ENCODE measurements at places on chromosomes 5 and 9.

DNA sequence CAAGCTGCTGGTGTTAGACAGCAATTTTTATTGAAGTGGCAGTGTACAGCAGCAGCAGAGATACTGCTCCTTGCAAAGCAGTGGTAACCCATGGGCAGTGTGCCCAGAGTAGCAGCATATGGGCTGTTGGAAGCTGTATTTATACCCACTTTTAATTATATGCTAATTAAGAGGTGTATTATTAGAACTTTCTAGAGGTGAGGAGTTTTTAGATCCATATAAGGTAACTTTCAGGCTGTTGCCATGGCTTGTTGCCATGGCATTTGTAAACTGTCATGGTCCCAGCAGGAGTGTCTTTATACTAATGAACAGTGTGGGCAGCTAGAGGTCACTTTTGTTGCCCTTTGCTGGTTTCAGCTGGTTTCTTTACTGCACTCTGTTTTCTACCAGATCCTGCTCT, 3.7 kb upstream of the PJA2 start:
- peak; percentile 36 for DNase-seq

DNA sequence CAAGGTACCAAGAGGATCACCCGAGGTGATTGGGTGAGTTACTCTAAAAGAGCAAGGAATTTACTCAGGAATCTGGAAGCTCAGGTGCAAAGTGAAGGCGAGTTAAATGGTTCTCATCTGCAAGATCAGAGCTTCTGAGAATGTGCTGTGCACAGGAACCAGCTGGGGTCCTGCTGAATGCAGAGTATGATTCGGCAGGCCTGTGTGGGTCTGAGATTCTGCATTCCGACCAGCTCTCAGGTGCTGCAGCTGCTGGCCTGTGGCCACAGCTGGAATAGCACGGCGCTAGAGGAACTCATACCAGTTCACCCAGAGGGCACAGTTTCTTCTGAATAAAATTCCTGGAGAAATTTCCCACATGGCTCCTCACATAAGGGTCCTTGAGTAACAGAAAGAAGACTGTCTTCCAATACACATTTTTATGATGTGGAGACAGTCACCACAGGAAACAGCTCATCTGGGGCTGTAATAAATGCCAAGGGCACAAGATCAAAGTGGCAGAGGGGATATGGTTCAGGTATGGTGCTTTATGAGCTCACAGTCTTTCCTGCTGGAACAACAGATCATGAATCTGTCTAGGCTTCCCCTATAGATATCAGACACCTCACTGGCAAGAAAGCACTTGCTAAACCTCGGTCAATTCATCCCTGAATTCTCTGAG, 83.9 kb downstream of the PTPN3 start:
- DNase-seq: peak; percentile 36

DNA sequence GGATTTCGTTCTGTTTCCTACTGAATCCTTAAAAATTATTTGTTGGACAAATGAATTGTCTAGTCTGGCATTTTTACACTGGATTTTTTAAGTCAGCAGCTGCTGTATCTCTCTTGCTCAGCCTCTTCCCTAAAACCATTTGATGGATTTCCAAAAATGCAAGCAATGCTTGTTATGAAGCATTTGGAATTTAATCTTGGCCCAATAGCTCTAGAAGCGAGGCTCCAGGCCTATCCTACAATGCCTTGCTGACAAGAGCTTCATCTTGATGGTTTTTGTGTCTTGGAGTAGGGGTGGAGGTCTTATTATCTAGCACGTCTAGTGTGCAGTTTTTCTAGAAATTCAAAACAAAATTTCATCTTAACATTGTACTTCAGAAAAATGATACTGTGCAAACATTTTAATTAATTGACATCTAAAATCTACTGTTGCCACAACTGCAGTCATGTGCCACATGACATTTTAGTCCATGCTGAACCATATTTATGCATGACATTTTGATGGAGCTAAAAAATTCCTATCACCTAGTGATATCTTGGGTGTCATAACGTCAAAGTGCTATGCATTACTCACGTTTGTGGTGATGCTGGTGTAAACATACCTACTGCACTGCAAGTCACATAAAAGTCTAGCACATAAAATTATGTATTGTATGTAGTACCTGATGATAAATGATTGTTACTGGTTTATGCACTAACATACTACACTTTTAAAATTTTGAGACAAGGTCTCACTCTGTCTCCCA, 5.9 kb upstream of the RAD23B start:
- no peak for DNase-seq

GRCh38 chr5:154642499-154643245, 112.5 kb upstream of the LARP1 start:
- peak; percentile 22 for DNase-seq

DNA sequence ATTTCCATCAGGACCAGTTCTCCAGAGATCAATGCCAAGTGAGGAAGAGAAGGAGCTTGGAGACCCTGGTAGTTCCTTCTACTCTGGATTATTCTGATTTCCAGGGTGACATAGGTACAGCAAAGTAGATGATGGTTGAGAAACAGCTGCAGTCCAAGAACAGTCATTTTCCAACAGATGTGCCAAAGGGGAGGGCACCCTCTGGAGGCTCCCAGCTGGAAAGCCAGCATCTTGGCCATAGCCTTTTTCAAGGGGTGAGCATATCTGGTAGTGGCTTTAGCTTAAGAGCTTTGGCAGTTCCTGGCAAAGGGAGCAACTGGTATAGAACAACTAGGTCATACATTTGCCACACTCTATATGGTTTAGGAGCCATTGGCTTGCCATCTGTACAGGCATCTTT, 492.7 kb downstream of the RASEF start:
- no peak for DNase-seq

DNA sequence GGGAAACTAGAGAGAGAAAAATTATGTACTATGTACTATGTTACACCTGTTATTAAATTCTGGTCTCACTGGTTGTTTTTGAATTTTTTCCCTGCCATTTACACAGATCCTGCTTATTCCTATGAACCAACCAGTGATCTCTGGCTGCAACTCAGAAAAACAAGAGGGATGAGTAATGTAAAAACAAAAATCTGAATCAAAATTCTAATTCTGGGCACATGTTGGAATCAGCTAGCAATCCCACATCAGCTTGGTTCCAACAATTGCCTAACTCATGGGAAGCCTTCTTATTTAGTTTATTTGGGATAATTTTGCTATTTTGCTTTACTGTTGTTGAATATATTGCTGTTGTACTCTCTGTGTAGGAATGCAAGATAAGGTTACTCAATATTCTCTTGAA, 78.3 kb downstream of the PLK2 start:
- DNase-seq: no peak

GRCh38 chr5:165029099-165029870, 1523.9 kb downstream of the MAT2B start:
- DNase-seq: peak; percentile 67

DNA sequence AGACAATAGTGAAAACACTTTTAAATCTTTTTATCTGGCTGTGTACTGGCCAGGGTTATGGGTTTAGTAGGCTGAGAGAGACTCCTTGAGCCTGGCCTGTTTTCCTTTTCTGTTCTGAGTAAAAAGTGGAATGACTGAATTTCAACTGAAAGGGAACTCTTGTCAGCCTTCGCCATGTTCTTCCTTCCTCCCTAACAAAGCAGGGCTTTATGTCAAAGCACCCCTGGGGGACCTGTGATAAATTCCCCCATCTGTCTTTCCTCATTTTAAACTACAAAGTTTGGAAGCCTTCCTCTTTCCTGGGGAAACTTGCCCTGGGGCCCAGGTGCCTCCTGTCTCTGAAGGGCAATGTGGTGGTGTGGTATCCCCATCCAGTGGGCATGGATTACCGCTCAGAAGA, 29.7 kb downstream of the LARP1 start:
- no peak for DNase-seq

GRCh38 chr5:165290535-165290934, 1785.1 kb downstream of the MAT2B start:
- DNase-seq: no peak

GRCh38 chr5:135508496-135509005, 27.2 kb downstream of the NEUROG1 start:
- peak; percentile 38 for DNase-seq

DNA sequence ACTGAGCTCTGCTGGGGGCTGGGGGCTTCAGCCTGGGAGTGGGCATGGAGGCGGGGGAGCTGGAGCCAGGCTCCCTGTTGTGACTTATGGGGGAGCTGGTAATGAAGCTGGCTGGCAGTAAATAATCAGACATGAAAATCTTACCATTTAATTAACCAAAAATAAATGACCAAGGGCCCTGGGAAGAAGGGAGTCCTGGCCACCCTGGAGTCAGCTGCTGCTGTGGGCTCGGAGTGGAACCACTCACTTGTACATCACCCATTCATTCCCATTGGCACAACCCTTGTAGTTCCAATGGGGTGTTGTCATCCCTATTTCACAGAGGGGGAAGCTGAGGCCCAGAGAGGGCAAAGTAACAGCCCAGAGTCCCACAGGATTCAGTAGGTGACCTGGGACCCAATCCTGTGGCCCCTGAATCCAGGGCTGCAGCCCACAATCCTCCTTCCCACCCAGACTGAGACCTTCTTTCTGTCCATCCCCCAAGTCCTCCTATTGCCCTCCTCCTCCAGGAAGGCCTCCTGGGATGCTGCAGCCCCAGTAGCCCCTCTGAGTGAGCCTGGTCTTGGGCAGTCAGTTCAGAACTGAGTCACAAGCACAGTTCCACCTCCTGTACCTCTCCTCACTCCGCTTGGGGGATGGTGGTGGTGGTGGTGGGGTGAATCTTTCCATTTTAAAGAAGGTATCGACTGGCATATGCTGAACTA, 259.4 kb upstream of the MVB12B start:
- DNase-seq: no peak

DNA sequence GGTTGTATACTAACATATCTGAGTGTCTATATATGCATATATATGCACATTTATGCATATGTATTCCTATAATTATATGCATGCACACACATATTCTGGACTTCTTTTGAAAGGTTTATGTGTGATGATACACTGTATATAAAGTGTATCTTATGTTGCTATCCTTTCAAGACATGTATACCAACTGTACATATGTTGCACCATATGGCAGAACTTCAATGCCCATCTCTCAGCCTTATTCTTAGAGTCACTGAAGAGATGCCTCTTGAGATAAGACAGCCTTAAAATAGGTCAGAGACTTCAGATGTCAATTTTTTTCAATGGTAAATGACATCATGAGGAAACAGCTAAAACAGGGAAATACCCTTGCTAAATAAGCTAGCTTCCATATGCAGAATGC, 461.4 kb downstream of the SPATA31D1 start:
- DNase-seq: no peak

DNA sequence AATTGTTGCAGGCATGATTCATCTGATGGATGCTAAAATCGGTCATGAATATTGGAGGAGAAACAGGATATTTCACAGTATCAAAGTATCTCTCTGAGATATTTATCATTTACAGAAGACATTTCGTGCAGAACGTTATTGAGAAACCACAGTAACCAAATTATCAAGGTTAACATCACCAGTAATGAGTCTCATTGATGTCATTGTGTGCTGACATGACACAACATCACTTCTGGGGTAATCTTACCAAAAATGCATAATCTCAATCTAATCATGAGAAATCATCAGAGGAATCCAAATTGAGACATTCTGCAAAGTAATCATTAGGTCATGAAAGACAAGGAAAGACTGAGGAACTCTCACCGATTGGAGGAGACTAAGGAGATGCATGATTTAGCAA, 42.7 kb downstream of the C5orf22 start:
- DNase-seq: no peak

DNA sequence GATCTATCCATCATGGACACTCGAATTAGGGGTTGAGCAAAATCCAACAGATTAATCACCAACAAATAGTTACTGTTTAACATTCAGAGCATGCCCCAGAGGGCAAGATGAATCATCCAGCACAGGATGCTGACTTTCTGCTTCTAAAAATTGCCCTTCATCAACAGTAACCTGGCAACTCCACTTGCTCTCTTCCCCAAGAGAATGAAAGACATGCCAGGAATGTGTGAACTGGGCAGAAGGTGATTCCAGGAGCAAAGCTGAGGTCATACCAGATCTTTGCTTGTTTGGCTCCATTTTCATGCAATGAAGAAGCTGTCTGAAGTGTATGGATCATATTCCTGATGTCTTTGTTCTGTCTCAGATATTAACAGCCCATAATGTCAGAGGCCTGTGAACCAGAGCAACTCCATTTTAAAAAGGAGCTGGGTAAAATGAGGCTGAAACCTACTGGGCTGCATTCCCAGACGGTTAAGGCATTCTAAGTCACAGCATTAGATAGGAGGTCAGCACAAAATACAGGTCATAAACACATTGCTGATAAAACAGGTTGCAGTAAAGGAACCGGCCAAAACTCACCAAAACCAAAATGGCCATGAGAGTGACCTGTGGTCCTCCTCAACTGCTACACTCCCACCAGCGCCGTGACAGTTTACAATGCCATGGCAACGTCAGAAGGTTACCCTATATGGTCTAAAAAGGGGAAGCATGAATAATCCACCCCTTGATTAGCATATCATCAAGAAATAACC, 2.5 kb upstream of the ZNF367 start:
- DNase-seq: peak; percentile 87

GRCh38 chr5:78758169-78758839, 109.7 kb upstream of the LHFPL2 start:
- no peak for DNase-seq

- peak; percentile 78 for DNase-seq
Measured at GRCh38 chr9:130327070-130327780, 61.7 kb downstream of the HMCN2 start.

DNA sequence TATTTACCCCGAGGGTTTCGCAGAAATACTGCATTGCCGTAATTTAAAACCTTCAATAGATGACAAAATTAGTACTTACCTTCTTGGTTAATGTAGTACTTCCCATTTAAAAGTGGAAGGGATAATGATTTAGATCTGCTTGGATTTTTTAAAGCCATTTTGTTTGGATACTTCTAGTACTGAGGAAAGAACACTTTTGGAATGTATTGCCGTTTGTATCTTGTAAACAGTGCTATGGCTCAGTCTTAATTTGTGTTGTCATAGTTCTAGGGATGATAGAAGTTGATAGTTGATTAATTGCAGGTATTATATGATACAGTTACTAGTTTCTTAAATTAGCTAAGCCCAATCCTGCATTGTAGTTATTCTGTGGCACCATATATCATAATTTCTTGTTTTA, 33.1 kb downstream of the TNPO1 start:
- DNase-seq: no peak

DNA sequence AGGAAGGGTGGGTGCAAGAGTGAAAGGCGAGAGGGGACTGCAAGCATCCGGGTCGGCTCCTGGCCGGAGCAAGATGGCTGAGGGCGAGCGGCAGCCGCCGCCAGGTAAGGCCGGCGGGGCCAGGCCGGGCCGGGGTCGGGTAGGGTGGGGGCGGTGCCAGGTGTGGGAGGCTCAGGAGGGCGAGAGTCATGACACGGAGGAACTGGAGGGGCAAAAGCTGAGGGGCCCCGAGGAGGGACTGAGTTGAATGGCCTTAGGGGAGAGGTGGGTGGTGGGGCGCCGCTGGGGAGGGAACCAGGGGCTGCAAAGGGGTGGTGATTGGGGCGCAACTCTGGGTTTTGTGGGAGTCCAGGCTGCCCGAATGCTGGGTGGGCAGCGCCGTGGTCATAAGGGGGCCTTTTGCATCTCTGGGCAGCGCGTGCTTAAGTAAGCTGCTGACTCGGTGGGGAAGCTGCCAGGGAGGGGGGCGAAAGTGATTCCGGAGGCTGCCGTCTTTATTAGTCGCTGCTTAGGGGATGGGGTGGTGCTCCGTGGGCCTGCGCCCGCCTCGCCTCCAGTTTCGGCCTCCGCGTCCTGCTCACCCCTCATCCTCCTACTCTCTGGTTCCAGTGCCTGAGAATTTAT, 425 bp downstream of the PTPA start:
- DNase-seq: peak; percentile 56
